ENCODE measurements at places on chromosomes 5 and 9. TPM values are rescaled to one million over a fixed set of nuclear protein-coding genes. Genes with fewer than 3 reads are reported as not detected.
A peak's percentile ranks its signal among the peaks of the same experiment; 100 is the strongest.

- H3K4me3 ChIP-seq, result no peak overlapping the region
- no peaks in the 10 kb centered on the region for H3K36me3 ChIP-seq
- no peak overlapping the region for H3K27ac ChIP-seq
- no peak for DNase-seq
- no peaks in the 10 kb centered on the region for H3K4me1 ChIP-seq
- no peaks in the 10 kb centered on the region for H3K27me3 ChIP-seq
Measured at GRCh38 chr9:18666348-18666747, 192.4 kb downstream of the ADAMTSL1 start.

- no peak for DNase-seq
- no peak overlapping the region for H3K27ac ChIP-seq
- H3K36me3 ChIP-seq, result no peaks in the 10 kb centered on the region
- no peaks in the 10 kb centered on the region for H3K27me3 ChIP-seq
- H3K4me3 ChIP-seq, result no peak overlapping the region
- no peaks in the 10 kb centered on the region for H3K4me1 ChIP-seq
Measured at GRCh38 chr5:116953251-116953930, 378.8 kb upstream of the SEMA6A start.

DNA sequence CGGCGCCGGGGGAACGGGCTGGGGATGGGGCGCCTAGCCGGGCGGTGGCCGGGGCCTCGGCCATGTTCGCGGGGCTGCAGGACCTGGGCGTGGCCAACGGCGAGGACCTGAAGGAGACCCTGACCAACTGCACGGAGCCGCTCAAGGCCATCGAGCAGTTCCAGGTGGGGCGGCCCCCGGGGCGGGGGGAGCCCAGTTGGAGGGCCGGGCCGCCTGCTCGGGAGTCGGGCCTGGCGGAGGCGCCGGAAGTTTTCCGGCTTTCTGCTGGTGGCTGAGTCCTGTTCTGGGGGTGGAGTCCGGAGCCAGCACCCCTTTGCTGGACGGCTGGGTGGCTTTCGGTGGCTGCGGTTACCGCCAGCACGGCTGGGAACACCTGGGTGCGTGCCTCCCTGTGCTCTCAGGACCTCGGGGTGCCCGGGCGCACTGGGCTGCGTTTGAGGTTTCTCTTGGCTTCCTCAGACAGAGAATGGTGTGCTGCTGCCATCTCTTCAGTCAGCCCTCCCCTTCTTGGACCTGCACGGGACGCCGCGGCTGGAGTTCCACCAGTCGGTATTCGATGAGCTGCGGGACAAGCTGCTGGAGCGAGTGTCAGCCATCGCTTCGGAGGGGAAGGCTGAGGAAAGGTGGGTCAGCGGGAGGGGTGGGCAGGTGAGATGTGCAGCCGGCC is 454 bp downstream of the NELFB start:
- H3K27ac ChIP-seq, result peak overlapping the region; percentile 70
- H3K4me1 ChIP-seq, result peaks cover 16% of the 10 kb centered on the region
- H3K36me3 ChIP-seq, result peaks cover 19% of the 10 kb centered on the region
- H3K4me3 ChIP-seq, result peak overlapping the region; percentile 98
- peak; percentile 73 for DNase-seq
- H3K27me3 ChIP-seq, result no peaks in the 10 kb centered on the region

DNA sequence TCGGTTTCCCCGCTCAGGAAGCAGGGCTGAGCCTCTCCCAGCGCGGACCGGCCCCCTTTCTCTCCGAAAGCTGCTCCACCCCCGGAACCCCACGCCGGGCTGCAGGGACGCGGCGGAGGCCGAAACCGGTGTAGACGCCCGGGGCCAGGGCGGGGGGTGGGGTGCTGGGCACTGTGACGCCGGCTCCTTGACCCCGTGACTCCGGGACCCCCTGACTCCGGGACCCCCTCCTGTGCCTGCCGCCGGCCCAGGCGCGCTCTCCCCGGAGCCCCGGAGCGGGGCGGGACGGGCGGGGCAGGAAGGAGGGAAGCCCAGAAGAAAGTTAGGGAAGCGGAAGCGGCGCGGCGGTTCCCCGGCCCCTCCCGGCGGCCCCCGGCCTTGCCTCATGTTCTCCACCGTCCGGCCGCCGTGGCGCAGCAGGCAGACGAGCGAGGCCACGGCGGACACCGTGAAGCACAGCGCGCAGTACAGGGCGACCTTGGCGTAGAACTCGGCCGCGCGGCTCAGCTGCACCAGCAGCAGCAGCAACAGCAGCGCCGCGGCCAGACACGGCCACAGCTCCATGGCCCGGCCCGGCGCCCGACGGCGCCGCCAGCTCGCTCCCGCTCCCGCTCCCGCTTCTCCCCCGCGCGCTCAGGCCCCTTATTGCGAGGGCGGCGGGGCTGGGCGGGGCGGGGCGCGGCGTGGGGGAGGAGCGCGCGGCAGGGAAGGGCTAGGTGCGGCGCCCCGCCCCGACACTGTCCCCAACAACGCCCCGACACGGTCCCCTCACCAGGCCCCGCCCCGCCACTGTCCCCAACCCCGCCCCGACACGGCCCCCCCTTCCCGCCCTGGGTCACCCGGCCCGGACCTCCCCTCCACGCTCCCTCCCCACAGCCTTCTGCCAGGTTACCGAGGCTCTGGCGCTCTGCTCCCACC is at the start of gene AGPAT2:
TSS of gene AGPAT2 (minus strand) at position 664 of the 918 bp plus-strand sequence. CDS start at position 564, 100 bp downstream.
- H3K27ac ChIP-seq, result peak within 1 kb of the TSS; percentile 78
- no peaks in the 10 kb centered on the region for H3K4me1 ChIP-seq
- DNase-seq, result peak; percentile 93
- no peaks in the 10 kb centered on the region for H3K27me3 ChIP-seq
- peak within 1 kb of the TSS; percentile 95 for H3K4me3 ChIP-seq

GGTA1 gene
- total RNA-seq, result 1.8 TPM
